ENCODE measurements at places on chromosomes 3 and 15.

GRCh38 chr3:112293368-112294321, at the start of gene SLC9C1:
Gene SLC9C1 (minus strand): TSS chr3:112294216. CDS start chr3:112286791, 7,425 bp downstream.
- peak; percentile 21 for DNase-seq

GRCh38 chr15:23372284-23372683, 17.7 kb downstream of the GOLGA8S start:
- DNase-seq: no peak

DNA sequence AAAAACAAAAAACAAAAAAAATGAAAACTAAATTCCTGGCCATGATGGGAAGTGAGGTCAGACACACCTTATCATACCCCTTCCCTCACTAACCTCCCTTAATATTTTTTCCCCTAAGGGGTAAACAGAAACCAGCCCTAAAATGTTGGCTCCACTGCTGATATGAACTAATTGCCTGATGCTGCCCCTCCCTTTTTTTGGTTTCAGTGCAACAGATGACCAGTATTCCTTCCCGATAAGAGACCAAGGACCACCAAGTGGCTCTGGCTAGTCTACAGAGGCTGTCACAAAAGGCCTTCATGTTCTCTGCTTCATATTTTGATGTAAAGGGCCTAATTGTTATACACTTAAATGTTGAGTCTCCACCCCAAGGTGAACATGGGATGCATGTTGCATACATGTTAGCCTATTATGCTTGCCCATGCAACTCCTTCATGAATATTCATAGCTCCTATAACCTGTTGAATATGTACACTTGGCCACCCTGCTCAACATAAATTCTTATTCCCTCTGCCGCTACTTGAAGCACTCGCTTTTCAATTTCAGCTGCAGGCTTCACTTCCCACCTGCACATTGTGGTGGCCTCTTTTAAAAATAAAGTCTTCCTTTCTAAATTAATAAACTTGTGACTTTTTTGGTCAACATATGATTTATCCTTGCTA, 12.3 kb upstream of the STAC start:
- no peak for DNase-seq

GRCh38 chr3:95356764-95357501, 1294.1 kb downstream of the NSUN3 start:
- no peak for DNase-seq

DNA sequence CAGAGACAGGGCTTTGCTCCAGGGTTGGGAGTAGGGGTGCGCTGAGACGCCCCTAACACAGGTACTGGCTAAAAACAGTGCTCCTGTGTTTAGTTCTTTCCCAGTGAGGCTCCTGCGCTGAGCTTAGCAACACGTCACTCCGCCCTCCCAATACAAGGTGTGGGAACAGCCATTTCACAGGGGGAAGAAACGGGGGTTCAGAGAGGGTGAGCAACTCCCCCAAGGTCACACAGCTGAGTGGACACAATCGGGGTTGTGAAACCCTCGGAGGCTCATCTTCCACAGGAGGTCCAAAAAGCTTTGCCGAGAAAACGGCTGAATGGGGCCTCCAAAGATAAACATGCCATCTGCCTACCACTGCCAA, 628 bp downstream of the PRRT3 start:
- DNase-seq: no peak

- DNase-seq: no peak
Observed at GRCh38 chr15:67716171-67716570, 109.1 kb upstream of the SKOR1 start.

GRCh38 chr3:120552184-120553172, 43.7 kb upstream of the NDUFB4 start:
- DNase-seq: no peak

GRCh38 chr3:55476515-55476914, 10.6 kb downstream of the WNT5A start:
- DNase-seq: no peak

- no peak for DNase-seq
Observed at GRCh38 chr15:81160312-81161159, 26.5 kb downstream of the CFAP161 start.

- DNase-seq: no peak
Observed at GRCh38 chr3:42213417-42213816, 52.6 kb downstream of the CCK start.

DNA sequence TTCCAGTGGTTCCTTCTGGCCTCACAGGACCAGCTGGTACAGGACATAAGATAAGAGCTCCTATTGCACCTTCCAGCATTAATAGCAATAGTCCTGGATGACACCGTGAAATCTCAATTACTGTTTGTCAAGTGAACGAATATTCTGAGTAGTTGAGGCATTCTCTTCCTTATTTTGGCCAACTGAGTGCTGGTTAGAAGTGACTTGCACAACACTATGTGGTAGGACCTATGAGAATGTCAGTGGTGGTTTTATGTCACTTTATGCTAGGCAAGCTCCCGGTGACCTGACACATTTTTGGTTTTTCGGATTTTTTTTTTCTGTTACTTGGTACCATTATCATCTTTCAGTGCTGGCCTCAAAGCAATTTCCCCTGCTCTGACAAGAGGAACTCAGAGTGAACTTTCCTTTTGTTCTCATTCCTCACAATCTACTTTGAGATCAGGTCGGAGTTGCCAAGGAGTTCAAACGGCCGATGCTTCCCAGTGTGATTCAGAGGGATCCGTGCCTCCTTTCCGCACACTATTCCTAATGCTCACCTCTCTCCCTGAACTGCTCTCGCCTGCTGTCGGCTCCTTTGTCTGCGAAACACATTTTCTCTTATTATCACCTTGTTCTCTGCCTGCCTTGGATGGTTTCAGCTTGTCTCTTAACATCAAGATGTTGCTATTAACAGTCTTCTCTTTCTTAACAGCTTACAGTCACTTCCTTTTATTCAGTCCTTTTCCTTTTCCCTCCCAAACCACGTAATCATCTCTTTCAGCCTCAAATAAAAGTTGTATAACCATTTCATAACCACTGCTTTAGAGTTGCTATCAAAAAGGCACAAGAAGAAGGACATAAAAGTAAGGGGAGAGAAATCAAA, 35.8 kb downstream of the QTRT2 start:
- no peak for DNase-seq

- DNase-seq: no peak
Observed at GRCh38 chr3:196225763-196226364, 9.5 kb downstream of the SLC51A start.

DNA sequence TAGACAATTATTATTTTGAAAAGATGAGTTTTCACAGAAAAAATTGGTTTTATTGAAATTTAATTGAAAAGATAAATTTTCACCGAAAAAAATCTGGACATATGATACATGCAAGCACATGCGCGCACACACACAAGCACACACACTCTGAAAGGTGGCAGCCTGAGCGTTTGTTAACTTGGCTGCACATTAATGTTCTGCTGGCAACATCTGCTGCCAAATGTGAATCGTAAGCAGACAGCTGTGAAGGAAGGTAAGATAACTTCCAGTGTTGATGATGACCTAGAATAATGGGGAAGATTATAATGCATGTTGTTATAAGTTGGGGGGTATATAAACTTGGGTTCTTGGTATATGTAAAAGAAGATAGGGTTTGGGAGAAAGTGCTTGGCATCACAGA, 18.4 kb upstream of the CMTM7 start:
- no peak for DNase-seq

GRCh38 chr3:108234387-108234957, 12.2 kb upstream of the IFT57 start:
- DNase-seq: no peak

DNA sequence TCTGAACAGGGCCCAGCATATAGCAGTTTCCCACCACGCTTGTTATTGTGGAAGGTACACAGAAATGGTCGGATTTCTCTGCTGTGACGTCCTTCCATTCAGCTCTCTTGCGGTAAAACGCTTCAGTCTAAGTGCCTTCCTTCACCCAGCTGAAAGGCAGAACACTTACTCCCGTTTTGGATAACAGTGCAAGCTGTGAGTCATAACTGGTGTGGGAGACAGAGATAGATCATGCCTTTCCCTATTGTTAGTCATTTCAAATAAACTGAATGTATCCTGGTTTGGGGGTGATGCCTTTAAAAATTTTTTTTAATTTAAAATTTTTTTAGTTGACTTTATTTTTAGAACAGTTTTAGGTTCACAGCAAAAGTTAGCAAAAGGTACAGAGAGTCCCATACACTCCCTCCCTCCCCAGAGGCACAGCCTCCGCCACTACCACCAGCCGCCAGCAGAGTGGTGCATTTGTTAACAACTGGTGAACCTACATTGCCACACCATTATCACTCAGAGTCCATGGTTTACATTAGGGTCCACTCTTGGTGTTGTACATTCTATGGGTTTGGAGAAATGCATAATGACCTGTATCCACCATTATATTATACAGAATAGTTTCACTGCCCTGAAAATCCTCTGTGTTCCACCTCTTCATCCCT, 94.9 kb upstream of the NSMCE3 start:
- DNase-seq: peak; percentile 29

- DNase-seq: no peak
Observed at GRCh38 chr15:63881431-63881830, 47.7 kb upstream of the HERC1 start.

- peak; percentile 100 for DNase-seq
Observed at GRCh38 chr15:88638626-88639372, at the start of gene ISG20. Gene ISG20 (plus strand): TSS chr15:88639016. CDS start chr15:88639367, 351 bp downstream.

- no peak for DNase-seq
Observed at GRCh38 chr3:189903562-189904250, 217.0 kb downstream of the P3H2 start.

DNA sequence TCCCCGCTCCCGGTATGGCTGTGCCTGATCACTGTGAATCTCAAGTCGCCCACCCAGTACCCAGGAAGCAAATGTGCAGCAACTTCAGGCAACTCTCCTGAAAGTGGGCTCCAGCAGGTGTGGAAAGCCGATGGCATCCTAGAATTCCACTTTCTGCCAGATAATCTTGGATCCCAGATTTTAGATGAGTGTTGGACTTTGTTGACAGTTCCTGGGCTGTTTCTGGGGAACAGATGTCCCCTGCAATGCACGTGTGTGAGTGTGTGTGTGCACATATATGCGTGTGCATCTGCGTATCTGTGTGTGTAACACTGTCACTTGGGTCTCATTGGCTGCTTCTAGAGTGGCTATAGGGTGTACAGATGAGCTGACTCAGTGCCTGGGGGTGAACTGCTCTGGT, 59.0 kb downstream of the FEM1B start:
- DNase-seq: no peak

GRCh38 chr3:185318141-185318540, 44.8 kb upstream of the MAP3K13 start:
- no peak for DNase-seq

- no peak for DNase-seq
Observed at GRCh38 chr15:41060505-41060904, 55.6 kb downstream of the INO80 start.

GRCh38 chr3:69426291-69426966, 40.5 kb upstream of the FRMD4B start:
- no peak for DNase-seq

DNA sequence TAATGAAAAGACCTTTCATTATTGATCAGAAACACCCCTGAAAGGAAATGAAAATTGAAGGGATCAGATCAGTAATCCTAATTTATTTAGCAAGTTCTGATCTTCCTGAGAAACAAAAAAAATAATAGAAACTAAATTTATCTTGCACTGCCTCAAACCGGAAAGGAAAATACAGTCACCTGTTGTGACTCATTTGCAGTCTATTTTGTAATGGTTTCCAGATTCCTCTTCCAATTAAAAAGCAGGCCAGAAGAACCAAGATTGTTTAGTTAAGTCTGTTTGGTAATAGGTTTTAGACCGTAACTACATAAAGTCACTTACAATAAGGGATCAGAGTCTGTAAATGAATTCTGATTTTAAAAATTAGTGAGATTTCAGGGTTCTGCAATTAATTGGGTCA, 49.7 kb upstream of the ATOSA start:
- no peak for DNase-seq

DNA sequence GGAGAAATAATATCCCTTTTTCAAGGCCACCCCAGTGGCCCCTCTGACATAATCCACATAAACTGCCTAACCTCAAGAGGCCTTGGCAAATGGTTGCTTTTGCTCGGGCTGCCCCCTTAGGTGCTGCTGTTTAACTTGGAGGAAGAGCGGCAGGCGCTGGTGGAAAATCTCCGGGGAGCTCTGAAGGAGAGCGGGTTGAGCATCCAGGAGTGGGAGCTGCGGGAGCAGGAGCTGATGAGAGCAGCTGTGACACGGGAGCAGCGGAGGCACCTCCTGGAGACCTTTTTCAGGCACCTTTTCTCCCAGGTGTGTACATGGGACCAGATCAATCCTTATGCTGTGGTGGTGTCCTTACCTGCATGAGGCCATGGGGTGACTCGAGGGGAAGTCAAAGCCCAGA, 15.0 kb downstream of the DUOX1 start:
- DNase-seq: no peak

DNA sequence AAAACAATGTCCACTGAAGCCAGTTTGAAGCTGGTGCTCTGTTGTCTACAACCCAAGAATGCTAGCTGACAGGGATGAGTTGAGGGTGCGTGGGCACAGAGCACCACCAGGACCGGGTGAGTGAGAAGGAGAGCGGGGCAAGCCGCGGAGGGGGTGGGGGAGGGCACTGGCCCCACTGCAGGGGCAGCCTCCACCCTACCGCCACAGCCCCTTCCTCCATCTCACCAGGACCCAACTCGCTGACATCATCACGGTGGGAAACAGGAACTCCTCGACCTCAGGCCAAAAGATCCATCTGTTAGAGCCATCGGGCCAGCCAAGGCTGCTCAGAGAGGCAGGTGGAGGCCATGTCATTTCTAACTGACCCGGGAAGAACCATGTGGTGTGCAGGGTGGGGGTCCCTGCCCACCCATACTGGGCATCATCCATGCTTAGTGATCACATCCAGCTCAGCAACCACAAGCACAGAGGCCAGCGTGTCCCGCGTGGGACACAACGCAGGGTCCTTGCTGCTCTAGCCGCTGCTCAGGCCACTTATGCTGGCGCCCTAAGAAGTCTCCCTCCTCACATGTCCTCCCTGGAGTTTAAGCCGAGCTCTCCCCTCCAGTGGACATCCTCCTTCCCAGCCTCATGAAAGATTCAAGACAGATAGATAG, 57.6 kb upstream of the GATA2 start:
- no peak for DNase-seq

DNA sequence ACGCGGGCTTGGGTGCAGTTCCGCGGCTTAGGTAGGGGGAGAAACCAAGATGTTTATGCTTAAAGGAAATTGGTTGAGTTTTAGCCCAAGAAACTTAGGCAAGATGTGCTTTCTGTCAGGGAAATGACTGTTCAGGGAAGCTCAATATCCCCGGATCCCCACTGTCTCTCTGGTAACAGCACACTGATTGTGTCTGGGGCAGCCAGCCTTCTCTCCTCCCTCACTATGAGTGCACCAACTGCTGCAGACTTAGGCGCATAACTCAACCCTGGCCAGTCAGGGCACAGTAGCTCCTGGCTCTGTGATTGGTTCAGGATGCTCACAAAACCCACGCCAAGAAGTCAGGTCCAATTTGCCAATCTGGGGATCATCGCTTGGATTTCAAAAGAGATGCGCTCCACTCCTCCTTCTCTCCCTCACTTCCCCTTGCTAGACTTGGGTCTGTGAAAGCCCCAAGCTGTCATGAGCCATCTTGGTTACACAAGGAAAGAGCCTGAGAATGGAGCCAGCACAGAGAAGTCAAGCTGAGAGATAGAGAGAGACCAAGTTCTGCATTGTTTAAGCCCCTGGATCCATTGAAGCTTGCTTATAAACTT, 42.5 kb upstream of the CACNA2D3 start:
- DNase-seq: no peak

Measured in A549 (cell line).